NCI-H1436 (cell line): ENCODE measurements at places on chromosomes 5 and 9.

DNA sequence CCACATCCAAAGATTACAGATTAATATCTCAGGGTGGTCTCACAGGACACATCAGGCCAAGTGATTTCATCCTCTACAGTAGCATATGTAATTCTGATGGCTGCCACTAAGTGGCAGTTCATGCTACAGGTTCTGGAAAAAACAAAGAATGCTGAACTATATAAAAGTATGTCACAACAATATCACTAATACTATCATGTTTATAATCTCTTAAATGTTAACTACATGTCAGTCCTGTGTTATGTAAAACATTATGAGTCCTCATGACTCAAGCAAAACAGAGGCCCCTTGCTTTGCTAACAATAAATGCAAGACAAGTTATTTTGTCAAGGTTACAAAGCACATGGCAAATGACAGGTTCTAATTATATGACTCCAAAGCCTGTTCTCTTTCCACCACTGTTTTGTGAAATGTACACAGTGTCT lies 233.2 kb downstream of the FBXL17 start:
- no peak for DNase-seq

GRCh38 chr5:87195104-87195591 lies 72.5 kb upstream of the RASA1 start:
- DNase-seq: no peak

GRCh38 chr9:129237164-129237611 lies 59.1 kb upstream of the IER5L start:
- no peak for DNase-seq

DNA sequence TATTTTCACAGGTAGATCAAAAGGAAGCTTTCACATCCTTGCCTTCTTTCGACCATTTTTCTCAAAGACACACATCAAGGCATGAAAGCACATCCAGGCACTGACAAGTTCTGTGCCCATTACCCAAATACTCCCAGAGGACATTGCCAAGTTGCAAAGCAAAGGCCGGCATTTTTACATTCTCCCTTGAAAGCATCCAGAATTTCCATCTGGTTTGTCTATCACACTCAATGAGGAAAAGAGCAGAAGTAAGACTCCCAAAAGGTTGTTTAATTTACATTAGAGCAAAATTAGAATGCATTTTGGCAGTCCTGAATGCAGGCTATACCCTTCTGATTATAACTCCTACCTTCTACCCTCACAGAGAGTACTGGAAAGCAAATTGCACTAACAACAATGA lies 160.5 kb downstream of the EPB41L4A start:
- no peak for DNase-seq

DNA sequence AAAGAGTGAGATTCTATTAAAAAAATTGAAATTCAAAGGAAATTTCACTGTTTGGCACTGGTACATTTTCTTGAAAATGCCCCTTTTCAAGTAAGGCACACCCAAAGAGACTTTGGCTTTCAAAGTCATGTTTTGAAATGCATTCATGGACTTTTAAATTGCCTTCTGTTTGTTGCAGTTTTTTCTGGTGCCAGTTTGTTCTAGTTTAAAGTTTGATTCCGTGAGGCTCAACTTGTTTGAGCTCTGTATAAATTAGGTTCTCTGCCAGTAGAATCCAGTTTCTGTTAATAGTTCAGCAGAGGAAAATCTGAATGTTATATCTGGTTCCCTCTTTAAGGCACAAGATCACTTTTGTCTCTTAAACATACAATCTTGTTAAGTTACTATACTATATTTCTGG lies 16.4 kb downstream of the ATP6V0E1 start:
- DNase-seq: no peak

- peak; percentile 80 for DNase-seq
Measured at GRCh38 chr9:117487555-117488175, 72.8 kb upstream of the ASTN2 start.

DNA sequence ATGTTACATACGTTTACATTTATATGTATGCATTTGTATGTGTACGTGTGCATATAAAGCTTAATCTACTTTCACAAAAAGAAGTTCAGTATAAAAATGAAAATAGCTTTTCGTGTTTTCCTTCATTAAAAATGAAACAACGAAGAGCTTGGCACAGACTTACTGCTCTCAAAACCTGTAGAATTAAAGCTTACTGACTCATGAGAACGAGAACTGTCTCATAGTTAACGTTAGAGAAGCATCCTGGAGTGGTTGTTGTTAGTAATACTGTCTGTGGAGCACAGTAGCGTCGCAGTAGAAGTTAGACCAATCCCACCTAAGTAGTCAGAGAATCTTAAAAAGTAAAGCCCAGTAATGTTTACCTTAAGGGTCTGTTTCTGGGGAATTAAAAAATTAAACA lies 1.3 kb downstream of the MAT2B start:
- DNase-seq: no peak

- DNase-seq: no peak
Measured at GRCh38 chr5:174097486-174098185, 52.1 kb downstream of the NSG2 start.

DNA sequence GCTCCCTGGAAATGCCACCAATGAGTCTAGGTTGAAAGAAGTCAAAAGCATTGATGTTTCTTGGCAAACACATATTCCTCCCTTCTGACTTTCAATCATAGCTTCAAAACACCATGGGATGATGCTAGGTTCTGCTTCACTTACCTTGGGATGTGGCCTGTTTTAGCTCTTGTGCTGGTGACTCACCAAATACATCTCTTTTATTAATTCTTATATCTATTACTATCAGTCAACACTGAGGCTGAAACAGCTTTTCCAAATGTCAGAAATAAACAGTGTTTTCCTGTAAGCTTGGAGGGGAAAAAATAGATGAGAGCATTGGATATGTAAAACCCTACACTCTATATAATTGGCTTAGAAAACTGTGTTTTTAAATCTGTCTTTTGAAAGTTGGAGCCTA lies 245.4 kb upstream of the NREP start:
- DNase-seq: no peak

DNA sequence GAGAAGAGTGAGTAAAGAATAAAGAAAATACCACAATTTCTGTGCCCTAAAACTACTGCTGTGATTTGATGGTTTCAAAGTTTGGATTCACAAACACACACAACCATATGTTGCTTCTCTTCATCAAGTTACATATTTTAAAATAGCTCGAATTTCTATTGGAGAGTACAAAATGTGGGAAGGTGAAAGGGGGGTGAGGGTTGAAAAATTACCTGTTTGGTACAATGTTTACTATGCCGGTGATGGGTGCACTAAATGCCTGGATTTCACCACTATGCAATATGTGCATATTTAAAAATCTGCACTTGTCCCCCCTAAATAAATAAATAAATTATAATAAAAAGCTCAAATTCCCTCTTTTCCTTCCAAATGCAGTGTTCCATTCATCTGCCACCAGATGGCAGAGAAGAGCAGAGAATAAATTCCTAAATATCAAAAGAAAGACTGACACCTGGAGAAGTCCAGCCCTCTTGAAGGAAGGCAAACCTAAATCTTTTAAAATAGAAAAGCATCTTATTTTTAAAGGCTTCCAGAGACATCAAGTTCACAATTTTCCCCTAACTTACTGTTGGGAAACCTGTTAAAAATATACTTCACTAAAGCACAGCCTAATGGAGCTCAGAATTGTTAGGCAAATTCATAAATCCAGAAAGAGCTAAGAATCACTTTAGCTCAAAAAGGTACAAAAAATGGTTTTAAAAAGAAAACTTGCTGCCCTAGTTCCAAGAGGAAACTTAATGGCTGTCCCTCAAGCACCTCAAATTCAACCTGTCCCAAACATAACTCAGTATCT lies 24.8 kb upstream of the HNRNPA0 start:
- peak; percentile 5 for DNase-seq

DNA sequence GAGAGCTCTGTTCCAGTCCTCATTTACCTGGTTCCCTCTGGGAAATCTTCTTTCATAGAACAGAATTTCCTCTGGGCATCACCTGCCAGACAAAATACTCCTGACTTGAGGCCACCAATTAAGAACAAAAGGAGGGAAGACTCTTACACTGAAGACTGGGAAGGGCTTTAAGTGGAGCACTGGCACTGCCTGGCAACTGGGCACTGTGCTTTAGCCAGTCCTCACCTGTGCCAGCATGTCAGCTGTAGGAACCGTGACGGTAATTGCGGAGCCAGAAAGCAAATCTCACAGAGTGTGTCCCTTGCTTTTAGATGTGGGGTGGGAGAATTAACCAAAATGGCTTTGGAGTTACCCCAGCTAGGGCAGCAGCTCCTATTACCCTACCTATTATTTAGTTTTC lies 40.6 kb downstream of the FAM219A start:
- DNase-seq: peak; percentile 38

GRCh38 chr5:5364932-5365331 lies 57.5 kb upstream of the ICE1 start:
- no peak for DNase-seq

GRCh38 chr5:102818934-102819333 lies 63.8 kb downstream of the PAM start:
- no peak for DNase-seq

DNA sequence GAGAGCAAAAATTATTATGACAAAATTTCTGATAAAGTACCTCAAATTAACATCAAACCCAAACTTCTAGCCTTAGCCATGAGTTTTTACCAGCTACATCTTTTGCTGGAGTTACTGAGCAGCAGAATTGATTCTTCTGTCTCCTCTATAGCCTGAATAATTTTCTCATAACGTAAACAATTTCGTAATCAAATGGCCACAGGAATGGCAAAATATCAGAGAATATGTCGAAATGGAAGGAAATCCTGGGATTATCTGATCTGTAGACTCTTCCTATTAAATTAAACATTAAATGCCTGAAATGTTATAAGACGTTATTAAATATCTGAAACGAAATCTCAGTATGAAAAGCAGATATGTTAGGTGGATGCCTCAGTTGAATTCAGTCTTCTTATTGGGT lies 41.1 kb downstream of the LURAP1L start:
- no peak for DNase-seq

DNA sequence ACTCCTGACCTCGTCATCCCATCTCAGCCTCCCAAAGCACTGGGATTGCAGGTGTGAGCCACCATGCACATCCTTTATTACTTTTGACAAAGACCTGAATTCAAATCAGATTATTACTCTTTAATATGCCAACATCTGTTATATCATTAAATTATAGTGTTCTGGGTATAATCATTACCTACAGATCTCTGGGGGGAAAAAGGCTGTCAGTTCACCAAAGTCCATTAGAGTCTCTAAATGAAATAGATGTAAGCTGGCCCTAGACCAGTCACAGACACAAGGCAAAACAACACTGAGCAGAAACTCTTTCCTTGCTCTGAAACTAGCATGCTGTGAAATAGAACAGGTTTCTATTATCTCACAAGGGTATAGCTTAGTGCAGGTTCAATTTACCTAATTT lies 21.6 kb upstream of the TRIO start:
- DNase-seq: no peak

DNA sequence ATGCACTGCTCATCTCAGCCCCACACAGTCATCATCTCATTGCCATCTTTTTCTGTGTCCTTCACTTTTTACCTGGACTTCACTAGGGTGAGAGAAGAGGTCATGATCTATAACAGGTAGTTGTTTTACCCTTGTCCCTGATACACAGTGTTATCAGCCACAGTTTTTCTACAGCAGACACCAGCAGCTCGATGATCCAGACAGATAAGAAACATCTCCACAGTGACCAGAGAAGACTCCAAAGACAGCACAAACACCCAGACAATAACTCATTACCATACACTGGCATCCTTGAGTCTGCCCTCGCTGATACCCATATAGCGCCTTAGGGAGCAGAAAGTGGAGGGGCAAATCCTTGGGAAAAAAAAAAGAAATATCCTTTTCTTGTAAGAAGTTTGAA lies 194.1 kb downstream of the DTWD2 start:
- DNase-seq: no peak

DNA sequence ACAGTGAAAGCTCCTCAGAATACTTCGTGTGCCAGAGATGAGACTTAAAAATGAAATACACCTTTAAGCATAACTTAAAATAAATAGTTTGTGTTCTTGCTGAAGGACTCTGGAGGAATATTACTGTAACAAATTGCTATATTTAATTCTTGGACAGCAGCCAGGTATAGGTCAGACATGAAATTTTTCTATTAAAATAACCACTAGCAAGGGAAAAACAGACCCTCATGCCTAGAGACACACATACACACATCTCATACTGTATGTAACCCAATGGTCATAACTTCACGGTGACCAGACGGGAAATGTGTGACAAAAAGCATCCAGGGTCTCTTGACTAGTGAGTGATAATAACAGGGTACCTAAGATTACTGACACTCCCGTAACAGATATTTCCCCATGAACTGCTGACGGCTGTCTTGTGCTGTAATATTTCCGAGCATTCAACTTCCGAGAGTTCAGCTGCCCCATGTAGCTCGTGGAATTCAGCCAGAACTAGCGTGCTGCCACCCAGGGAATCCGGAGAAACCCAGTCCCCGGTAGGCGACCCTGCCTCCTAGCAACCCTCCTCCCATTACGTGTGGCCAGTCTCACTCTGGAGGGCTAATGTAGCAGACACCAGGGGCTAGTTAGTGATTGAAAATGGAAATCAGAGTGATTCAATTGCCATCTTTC lies 2295.1 kb upstream of the WWC1 start:
- DNase-seq: no peak

DNA sequence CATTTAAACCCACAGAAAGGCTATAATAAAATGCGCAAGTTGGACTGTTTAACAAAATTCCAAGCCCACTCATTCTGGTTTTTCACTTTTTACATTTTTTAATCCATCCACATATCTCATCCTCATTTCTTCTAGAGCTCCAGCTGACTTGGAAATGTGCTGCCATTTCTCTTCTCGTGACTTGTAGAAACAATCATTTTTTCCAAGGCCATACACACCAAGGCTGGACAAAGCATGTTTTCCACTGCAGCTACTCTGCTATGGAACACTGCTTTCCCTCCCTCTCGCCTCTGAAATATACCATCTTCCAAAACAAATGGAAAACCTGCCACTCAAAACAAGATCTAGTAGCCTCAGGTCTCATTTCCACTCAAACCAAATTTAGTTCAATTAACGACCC lies 141.1 kb downstream of the ESM1 start:
- no peak for DNase-seq

DNA sequence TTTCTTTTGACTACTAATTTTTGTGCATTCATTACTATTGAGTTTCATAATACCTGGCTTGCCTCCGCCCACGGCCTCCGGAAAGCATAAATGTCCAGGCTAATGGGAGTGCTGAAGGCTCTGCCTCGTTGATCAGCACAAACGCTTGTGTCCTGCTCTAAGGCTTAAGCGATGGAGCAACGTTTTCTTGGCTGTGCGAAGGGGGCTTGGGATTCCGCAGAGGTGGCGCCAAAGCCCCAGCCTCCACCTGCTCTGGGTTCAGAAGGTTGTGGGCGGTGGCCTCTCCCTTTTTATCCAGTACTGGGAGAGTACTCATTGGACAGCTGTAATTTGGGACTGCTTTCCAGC lies 19.7 kb downstream of the ANXA2R start:
- DNase-seq: no peak

GRCh38 chr5:165209101-165209727 lies 1703.8 kb downstream of the MAT2B start:
- DNase-seq: no peak
